ENCODE measurements at places on chromosomes 6 and 20. TPM values are rescaled to one million over a fixed set of nuclear protein-coding genes. Genes with fewer than 3 reads are reported as not detected.

GRCh38 chr6:75794954-75795739 is 46.1 kb downstream of the MYO6 start:
- no peak for DNase-seq

REPS1 gene
- total RNA-seq = 26.1 TPM

GRCh38 chr6:122049341-122049740 is 350.1 kb upstream of the HSF2 start:
- no peak for DNase-seq

- peak; percentile 56 for DNase-seq
Measured at GRCh38 chr20:43383026-43383795, 74.5 kb upstream of the SRSF6 start.

DNA sequence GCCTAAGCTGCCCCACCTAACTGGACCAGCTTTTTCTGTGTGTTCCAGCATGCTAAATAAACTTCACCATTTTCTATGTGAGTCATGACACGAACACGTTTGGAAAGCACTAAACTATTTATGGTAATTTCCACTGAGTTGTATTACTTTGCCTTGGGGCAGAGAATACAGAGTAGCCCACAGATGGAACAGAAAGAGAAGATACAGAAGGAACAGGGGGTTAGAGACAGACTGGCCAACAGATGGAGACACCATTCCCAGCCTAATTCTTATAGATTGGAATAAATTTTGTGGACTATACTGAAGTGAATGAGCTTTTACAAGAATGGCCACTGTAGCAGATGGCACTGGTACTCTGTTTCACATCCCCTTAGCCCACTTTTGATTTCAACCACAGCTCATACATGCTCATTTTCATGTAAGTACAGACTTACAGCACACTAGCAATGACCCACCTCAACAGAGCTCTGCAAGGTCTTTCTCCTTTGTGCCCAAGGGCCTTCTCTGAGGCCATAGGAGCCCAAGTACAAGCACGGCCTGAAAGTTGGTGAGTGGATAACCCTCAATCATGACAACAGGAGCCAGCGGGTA is 13.1 kb upstream of the NT5DC1 start:
- DNase-seq = peak; percentile 91

- peak; percentile 73 for DNase-seq
Measured at GRCh38 chr6:134352786-134353480, 35.0 kb upstream of the SGK1 start.

DNA sequence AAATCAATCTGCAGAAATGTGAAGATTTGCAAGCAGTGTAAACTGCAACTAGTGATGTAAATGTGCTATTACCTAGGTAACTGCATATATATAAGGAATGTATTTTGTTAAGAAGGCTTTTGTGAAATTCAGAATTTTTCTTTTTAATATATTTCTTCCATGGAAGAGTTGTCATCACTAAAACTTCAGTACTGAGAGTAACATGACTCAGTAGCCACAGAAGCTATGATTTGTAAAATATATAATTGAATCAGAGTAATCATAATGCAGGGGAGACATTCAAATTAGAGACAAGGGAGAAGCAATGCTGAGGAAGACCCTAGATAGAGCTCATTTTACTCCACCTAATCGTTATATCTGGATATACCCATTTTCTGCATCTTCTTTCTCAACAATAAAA is 141.7 kb downstream of the ADGRG6 start:
- no peak for DNase-seq

PI16 gene
- not detected for total RNA-seq

- DNase-seq = no peak
Measured at GRCh38 chr20:64111841-64112641, 4.7 kb upstream of the NPBWR2 start.

GRCh38 chr6:38064431-38064830 is 244.9 kb downstream of the ZFAND3 start:
- DNase-seq = no peak

DNA sequence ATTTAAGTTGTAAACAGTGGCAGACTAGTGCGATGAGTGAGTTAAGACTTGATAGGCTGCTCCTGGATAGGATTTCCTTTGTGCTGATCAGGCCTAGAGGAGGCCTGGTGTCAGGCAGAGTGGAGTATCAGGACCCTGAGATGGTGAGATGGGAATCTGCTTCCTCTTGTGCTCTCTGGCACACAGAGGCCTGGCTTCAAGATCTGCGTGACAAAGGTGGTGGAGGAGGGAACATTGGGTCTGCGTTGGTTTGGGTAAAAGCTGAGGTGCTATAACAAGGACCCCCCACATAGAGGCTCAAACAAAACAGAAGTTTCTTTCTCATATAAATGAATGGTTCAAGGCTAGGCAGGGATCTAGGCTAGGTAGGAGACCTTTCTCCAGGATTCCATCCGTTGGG is 20.3 kb downstream of the SCAND1 start:
- DNase-seq = no peak

All from HFFc6 (cell line).